ENCODE measurements at places on chromosomes 5 and 9.
A peak's percentile ranks its signal among the peaks of the same experiment; 100 is the strongest.

GRCh38 chr5:94941122-94941755 lies 322.8 kb downstream of the SLF1 start:
- no peak for DNase-seq

- DNase-seq, result no peak
Observed at GRCh38 chr5:89972901-89973300, 436.7 kb downstream of the CETN3 start.

DNA sequence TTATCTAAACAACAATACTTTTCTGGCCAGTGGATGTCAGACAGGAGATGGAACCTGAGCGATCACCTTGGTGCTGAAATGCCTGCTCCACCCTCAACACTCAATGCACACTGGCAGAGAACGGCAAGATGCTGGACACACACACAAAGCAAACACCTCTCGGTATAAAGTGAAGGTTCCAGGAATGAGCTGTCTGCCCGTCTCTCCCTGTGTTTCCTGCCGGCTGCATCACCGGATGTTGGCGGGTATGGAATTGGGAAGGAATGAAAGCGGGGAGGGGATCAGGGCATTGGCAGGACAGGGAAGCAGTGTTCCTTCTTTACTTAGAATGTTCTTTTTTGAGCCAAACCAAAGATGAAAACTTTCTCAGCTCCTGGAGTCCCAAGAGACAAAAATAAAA lies 59.2 kb downstream of the MED10 start:
- no peak for DNase-seq

DNA sequence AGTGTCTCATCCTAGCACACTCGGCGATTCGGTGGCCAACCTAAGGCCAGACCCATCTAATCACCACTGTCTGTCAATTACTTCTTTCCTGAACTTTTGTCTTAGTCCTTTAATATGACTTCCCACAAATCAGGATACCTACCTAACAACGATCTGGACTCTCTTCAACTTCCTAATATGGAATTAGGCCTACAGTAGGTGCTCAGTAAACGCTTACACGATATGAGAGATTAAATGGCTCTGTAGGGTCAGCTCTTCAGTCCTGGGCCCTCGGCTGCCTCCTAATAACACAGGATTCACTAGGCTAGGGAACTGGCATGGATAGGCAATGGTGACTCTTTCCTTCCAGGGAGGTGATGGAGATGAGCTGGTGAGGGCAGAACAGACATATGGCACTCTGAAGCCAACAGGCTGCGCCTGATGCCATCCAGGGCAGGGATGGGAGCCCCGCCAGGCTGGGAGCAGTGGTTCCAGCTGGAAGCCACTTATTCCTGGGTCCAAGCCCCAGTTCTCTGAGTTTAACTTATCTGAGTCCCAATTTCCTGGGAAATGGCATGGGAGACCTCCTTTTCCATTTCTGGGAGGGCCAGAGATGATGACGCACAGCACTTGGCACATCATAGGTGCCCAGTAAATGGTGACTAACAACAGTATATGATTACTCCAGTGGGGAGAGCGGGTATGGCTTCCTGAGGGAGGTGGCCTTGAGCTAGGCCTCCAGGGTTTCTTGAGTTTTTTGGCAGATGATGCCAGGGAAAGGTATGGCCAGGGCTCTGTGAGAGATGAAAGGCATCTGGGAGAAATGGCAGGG lies 7.3 kb downstream of the PDGFRB start:
- DNase-seq, result no peak

DNA sequence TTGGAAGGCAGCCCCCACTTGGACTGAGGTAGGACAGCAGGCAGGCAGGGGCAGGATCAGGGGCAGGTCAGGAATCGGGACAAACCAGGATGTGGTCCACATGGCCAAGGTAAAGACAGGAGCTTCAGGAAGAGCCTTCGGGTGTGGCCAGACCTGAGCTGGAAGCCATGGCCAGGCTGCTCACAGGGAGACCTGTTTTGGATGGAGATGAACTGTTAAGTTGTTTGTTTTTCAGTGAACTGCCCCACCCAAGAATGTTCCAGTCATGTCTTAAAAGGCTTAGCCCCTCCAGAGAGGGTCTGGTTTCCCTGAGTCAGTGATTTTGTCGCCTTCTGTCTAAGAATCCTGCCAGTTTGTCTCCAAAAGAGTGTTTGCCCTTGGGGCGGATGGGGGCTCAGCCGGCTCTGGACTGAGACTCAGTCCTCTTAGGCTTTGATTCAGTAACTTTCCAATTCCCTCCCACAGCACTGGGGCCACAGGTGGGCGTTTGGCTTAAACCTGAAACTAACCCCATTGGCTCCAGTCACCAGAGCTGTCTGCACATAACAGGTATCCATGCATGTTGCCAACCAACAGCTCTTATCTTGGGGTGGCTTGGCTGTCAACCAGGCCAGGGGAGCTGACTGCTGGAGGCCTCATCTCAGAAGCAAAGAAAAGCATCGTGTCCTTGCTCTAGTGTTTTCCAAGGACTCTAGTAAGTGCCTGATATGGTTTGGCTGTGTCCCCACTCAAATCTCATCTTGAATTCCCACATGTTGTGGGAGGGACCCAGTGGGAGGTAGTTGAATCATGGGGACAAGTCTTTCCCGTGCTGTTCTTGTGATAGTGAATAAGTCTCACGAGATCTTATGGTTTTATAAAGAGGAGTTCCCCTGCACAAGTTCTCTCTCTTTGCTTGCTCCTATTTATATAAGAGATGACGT lies 11.3 kb upstream of the ANKH start:
- no peak for DNase-seq

- DNase-seq, result no peak
Observed at GRCh38 chr9:115923903-115924668, 229.5 kb upstream of the PAPPA start.

- DNase-seq, result no peak
Observed at GRCh38 chr5:17989036-17989435, 354.8 kb downstream of the TAF11L14 start.

- no peak for DNase-seq
Observed at GRCh38 chr5:138685193-138685745, 68.0 kb upstream of the CTNNA1 start.

- no peak for DNase-seq
Observed at GRCh38 chr5:92435781-92436180, 1052.7 kb upstream of the ARRDC3 start.

DNA sequence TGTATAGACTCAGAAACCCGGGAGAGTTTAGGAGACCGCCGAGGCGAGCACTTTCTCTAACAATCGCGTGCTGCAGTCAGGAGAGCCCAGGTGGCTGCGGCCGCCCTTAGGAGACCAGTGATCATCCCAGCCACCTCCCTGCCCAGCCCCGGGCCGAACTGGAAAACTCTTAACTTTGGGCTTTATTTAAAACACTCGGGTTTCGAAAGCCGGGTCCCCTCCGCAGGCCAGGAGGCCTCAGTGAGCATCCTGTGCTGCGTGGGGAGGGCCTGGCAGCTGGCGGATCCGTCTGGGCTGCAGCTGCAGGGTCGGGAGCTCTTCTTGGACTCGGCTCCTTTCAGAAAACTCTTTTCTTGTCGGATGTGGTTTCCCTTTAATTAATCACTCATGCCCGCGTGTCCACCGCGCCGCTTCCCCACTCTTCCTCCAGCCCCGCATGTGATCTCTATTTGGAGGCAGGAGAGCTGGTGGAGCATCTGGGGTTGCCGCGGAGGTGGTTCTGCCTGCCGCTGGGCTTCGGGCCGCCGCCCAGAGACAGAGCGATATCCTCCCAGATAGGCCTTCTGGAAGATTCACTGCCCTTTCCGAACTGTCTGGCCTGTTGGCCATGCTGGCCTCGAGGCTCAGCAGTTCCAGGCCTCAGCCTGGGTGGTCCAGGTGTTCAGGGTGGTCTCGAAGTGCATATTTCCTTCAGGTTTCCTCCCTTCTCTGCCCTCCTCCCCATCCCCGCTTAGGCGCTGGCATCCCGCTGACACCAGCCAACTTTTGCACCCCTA lies 59.5 kb downstream of the TMEM174 start:
- DNase-seq, result no peak

GRCh38 chr9:29625292-29625731 lies 2052.0 kb upstream of the C9orf72 start:
- DNase-seq, result no peak

GRCh38 chr9:131465401-131465800 lies 37.3 kb upstream of the POMT1 start:
- DNase-seq, result no peak

- no peak for DNase-seq
Observed at GRCh38 chr5:148388696-148389095, 4.9 kb downstream of the FBXO38 start.

DNA sequence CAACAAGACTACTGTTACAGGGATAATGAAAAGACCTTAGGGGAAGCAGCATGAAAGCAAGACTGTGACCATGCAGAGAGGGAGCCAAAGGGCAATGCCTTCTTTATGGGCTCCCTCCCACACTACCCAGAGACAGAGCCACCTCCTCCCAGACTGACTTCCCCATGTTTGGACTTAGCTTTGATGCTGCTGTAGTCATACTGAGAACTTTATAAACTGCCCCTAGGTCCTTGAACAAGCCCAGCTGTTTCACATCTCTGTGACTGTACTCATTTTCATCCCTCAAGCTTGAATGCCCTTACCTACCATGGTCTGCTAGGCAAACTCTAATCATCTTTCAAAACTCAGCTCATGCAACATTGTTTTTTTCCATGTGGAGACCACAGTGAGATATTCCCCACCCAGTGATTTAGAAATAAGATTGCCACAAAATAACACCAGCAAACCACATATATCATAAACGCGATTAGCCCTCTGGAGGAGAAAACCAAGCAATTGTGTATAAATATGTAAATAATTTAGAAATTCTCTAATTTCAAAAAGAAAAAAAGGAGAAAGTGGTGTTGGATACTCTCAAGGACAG lies 23.4 kb upstream of the FAM169A start:
- DNase-seq, result no peak

DNA sequence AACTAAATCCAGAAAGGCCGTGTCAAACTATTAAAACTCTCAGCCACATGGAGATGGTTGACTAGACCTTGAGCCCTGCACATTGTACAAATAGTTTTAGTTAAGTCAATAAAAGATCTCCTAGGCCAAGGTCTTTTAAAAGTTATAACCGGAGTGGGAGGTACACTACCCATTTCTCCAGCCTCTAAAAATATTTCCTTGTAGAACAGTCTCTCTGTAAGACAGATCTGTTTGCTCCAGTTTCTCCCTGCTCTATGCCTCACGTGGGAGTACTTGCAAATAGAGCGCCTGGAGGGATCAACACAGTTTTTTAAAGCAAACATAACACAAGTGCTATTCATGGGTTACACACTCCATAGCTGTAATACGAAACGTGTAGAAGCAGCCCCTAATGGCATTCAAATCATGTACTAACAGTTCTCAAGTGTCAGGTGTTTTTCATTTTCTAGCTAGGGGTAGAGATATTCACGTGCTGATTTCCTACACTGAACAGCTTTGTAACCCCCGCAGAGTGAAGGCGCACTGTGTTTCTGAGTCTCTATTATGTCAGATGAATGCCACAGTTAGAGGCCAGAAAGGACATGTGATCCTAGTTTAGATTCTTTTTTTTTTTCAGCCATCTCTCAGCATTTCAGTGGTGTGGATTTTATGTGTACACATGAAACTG lies 703.4 kb upstream of the GRAMD2B start:
- DNase-seq, result no peak

- no peak for DNase-seq
Observed at GRCh38 chr5:168317521-168318147, 26.2 kb downstream of the WWC1 start.

GRCh38 chr5:2746561-2747032 lies 4.9 kb downstream of the IRX2 start:
- no peak for DNase-seq

DNA sequence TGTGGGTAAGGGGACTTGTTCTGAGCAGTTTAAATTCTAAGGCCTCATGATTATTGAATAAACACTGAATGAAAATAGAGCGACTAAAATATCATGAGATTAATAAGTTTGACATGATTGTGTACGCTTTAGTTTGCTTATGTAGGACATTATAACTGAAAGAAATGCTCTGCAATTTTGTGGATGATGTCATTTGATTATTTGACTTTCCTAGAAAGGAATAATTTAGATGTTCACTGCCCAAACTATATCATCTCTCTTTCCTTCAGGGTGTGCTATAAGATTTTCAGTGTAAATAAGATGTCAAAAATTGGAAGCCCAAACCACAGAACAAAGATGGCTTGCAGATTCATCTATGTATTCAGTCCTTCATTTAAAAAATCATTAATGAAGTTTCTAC lies 115.7 kb upstream of the MTAP start:
- DNase-seq, result no peak

DNA sequence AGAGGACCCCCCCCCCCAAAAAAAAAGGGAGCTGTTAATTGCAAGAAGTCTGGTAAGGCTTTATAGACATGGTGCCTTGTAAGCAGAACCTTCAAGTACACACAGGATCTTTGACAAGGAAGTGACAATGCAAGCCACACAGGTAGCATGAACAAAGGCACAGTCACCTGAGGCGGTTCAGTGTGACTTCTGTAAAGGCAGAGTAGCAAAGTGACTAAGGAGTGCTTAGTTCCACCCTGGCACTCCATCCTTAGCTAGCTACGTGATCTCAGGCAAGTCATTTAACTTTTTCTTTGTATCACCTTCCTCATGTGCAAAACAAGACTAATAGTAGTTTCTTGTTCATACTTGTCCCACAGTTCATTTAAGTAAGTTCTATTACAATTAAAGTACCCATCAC lies 282.0 kb downstream of the PRELID2 start:
- DNase-seq, result no peak

DNA sequence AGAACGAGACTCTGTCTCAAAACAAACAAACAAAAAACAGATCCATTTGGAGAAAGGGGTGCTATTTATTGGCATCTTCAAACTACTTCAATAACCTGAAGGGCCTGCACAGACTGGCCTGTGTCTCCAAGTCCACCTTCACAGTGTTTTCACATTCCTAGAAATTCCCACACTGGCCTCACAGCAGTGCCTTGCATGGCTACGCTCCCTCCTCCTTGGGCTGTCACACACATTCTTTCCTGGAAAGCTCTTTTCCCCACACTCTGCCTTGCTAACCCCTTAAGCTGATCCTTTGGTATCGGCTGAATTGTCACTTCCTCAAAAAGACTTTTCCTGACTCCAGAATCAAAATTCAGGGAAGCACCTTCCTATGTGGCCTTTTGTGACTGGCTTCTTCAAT lies 19.8 kb downstream of the FAM151B start:
- no peak for DNase-seq

- DNase-seq, result peak; percentile 17
Observed at GRCh38 chr5:150217873-150218692, 28.2 kb downstream of the SLC6A7 start.

DNA sequence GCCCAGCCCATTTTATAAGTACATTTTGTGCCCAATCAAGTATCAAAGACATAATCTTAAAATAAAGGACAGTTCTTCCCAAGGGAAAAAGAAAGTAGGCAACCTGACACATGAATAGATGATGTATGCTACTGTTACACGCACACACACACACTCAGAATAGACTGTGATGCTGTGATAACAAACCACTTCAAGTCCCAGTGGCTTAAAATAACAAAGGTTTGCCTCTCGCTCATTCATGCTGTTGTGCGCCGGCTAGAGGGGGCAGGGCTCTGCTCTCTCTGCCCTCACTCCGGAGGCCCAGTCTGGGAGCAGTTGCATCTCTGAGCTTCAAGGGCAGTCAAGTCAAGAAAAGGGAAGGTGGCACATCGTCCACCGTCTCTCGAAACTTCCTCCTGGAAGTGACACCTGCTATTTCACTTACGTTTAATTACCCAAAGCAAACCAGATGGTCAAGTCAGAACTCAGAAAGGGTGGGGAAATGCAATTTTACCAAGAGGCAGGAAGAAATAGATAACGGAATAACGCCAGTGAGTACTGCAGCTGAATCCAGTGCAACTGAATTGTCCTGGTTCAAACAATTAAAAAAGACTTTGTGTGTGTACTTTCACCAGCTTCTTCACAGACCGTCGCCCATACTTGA lies 43.3 kb downstream of the ANKRD33B start:
- no peak for DNase-seq

All from esophagus squamous epithelium (tissue), 5 donors.